Vagina (tissue), 2 donors: ENCODE measurements at places on chromosomes 7 and 10.

DNA sequence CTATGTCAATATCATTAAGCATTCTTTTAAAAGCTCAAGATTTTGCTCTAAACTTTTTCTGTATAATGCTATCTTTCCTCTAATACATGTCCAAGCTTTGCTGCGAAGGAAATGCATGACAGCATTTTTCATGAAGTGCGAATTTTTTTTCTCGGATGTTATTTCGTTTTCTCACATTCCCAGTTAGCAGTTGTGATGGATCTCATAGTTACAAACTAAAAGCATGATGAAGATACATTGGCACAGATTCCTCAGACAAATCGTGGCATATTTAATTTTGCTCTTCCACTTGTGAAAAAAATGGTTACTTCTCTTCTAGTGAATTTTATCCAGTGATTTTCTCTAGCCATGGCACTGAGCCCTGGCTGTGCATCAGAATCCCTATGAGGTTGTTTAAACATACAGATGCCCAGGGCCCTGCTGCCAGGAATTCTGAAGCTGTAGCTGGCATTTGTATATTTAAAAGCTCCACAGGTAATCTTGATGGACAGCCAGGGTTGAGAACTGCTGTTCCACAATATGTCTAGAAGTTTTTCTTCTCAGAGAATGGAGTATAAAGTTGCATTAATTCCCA lies 299.8 kb upstream of the NEBL start:
- no peak for DNase-seq
- no peaks in the 10 kb centered on the region for H3K27me3 ChIP-seq
- no peak overlapping the region for H3K27ac ChIP-seq
- H3K4me1 ChIP-seq: no peaks in the 10 kb centered on the region
- H3K36me3 ChIP-seq: no peaks in the 10 kb centered on the region

GRCh38 chr10:81905161-81905560 lies 30.2 kb downstream of the NRG3 start:
- no peak overlapping the region for H3K27ac ChIP-seq
- no peaks in the 10 kb centered on the region for H3K27me3 ChIP-seq
- DNase-seq: no peak
- no peaks in the 10 kb centered on the region for H3K36me3 ChIP-seq
- H3K4me1 ChIP-seq: no peaks in the 10 kb centered on the region

DNA sequence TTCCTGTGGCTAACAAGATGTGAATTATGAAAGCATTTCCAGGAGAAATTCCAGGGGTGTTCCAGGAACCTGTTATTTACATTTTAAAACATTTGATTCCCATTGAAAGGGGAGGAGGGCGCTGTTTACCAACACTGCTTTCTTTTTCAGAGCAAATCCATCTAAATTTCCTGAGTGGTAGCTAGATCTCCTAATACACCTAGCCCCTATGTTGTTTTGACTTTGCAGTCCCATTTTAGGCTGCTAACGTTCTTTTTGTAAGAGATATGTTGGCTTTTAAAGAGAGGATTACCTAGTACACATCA lies 130.8 kb downstream of the TCF7L2 start:
- no peaks in the 10 kb centered on the region for H3K36me3 ChIP-seq
- no peak for DNase-seq
- no peak overlapping the region for H3K4me3 ChIP-seq
- H3K27me3 ChIP-seq: no peaks in the 10 kb centered on the region

DNA sequence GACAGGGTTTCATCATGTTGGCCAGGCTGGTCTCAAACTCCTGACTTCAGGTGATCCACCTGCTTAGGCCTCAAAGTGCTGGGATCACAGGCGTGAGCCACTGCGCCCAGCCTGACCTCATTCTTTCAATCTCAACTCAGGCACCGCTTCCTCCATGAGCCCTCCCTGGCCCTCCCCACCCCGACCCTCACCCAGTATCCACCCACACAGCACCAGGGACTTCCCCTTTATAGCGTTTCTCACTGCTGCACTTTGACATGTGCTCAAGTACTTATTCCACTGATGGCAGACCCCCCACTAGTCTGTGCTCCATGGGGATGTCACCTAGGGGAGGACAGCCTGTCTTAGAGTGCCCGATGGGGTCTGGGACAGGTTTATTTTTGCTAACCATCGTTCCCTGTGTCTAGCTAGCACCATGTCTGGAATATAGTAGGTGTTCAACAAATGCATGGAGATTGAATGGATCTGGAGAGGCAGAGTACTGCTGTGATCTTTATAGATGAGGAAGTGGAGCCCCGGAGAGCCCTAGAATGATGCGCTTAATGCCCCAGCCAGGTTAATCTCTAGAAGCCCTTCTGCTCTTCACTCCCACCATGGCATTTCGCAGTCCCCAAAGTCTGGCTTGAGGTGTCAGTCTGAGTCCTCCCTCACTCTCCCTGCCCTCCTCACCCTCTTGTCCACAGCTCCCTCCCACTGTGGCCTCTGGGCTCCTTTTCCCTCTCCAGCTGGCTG lies 258.8 kb downstream of the RPS24 start:
- no peaks in the 10 kb centered on the region for H3K36me3 ChIP-seq
- no peak overlapping the region for H3K27ac ChIP-seq
- H3K4me3 ChIP-seq: no peak overlapping the region

DNA sequence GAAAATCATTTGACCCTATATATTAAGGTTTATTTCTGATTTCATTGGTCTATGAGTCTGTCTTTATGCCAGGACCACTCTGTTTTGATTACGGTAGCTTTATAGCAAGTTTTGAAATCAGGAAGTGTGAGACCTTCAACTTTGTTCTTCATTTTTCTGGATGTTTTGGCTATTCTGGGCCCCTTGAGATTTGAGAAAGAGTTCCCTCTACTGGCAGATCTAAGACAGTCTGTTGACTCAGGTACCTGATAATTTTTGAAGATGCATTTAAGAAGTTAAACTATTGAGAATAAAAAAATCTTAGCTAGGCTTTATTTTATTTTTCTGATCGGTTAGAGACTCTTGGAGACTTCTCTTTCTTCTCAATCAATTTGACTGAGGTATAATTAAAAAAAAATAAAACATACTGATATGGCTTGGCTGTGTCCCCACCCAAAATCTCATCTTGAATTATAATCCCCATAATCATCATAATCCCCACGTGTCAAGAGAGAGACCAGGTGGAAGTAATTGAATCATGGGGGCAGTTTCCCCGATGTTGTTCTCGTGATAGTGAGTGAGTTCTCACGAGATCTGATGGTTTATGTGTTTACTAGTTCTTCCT lies 209.2 kb downstream of the SNX10 start:
- no peaks in the 10 kb centered on the region for H3K27me3 ChIP-seq
- H3K36me3 ChIP-seq: no peaks in the 10 kb centered on the region
- DNase-seq: no peak
- no peaks in the 10 kb centered on the region for H3K4me1 ChIP-seq
- H3K27ac ChIP-seq: no peak overlapping the region
- H3K4me3 ChIP-seq: no peak overlapping the region

- H3K4me3 ChIP-seq: no peak overlapping the region
- H3K36me3 ChIP-seq: peaks cover 23% of the 10 kb centered on the region
- H3K27ac ChIP-seq: peak overlapping the region; percentile 18
- no peaks in the 10 kb centered on the region for H3K27me3 ChIP-seq
Measured at GRCh38 chr10:102492983-102493382, 9.5 kb downstream of the ACTR1A start.

DNA sequence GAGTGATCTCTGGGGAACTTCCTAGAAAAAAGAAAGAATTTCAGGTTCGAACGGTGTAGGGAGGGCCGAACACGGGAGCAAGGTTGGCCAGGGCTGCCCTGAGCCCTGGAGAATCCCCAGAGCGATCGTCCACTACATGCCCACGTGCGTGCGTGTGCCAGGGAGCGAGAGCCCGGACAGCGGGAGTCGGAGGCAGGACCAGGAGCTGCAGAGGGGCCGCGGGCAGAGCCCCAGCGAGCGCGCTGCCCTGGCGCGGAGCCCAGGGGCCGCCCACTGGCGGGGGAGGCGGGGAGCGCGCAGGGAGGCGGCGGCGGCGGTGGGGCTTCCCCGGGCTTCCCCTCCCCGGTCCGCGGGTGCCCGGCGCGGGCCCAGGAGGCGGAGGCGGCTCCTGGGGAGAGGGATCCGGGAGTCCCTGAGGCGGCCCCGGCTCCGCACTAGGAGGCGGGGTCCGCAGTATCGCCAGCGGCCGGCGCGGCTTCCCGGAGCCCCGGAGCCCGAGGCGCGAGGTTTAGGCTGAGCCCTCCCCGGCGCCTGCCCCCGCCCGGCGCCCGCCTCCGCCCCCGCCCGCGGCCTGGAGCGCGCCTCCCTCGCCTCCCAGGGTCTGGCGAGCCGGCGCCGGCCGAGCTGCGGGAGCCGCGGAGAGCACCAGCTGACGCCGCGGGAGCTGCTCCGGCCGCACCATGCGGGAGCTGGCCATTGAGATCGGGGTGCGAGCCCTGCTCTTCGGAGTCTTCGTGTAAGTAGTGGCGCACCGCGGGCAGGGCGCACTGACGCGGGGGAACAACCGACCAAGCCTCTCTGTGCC lies at the start of gene PLPP4:
PLPP4 (plus strand) TSS at position 602 of the 805 bp plus-strand sequence; CDS start at position 681, 79 bp downstream.
- DNase-seq: peak; percentile 79
- peaks cover 19% of the 10 kb centered on the region for H3K4me1 ChIP-seq
- H3K27ac ChIP-seq: no peak within 1 kb of the TSS
- H3K27me3 ChIP-seq: no peaks in the 10 kb centered on the region

GRCh38 chr7:156783864-156784263 lies 109.1 kb downstream of the LMBR1 start:
- no peaks in the 10 kb centered on the region for H3K4me1 ChIP-seq
- no peak overlapping the region for H3K27ac ChIP-seq
- no peak overlapping the region for H3K4me3 ChIP-seq
- no peak for DNase-seq

DNA sequence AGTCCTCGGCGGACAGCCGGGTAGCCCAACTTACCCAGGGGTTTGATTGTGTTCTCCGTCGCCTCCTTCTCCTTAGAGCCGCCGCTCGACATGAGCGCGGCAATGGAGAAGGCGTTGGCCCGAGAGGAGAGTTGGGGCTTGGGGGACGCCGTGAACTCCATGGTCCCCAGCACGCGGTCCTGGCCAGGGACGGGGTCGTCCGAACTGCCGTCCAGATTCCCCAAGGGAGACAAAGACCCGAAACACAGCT lies 515 bp downstream of the TBX20 start:
- H3K27ac ChIP-seq: no peak overlapping the region
- peaks cover 36% of the 10 kb centered on the region for H3K27me3 ChIP-seq
- no peak for DNase-seq
- H3K4me3 ChIP-seq: no peak overlapping the region

GRCh38 chr10:117920956-117921355 lies 125.8 kb downstream of the RAB11FIP2 start:
- no peaks in the 10 kb centered on the region for H3K27me3 ChIP-seq
- DNase-seq: peak; percentile 64
- no peak overlapping the region for H3K27ac ChIP-seq
- no peak overlapping the region for H3K4me3 ChIP-seq
- H3K4me1 ChIP-seq: no peaks in the 10 kb centered on the region

GRCh38 chr7:138750901-138751464 lies 46.8 kb upstream of the TMEM213 start:
- no peak for DNase-seq
- H3K27me3 ChIP-seq: no peaks in the 10 kb centered on the region
- H3K4me1 ChIP-seq: no peaks in the 10 kb centered on the region
- no peak overlapping the region for H3K4me3 ChIP-seq
- H3K27ac ChIP-seq: no peak overlapping the region

DNA sequence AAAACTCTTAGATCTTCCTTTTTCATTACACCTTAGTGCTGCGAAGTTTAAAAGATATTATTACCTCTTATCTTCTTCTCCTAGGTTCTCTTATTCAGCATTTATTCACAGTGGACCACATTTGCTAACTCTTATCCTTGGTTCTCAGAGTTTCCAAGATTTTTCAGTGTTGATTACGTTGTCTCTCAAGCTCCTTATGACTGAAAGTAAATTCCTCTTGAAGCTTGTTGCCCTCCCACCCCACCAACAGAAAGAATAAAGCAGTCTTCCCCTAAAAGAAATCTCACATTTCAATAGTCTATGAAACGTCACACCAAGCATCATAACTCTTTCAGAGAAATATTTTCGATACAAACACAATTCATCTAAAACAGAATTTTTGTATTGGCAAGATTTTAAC lies 362.5 kb downstream of the MAGI2 start:
- H3K27ac ChIP-seq: no peak overlapping the region
- no peak overlapping the region for H3K4me3 ChIP-seq
- H3K4me1 ChIP-seq: no peaks in the 10 kb centered on the region
- no peaks in the 10 kb centered on the region for H3K27me3 ChIP-seq

DNA sequence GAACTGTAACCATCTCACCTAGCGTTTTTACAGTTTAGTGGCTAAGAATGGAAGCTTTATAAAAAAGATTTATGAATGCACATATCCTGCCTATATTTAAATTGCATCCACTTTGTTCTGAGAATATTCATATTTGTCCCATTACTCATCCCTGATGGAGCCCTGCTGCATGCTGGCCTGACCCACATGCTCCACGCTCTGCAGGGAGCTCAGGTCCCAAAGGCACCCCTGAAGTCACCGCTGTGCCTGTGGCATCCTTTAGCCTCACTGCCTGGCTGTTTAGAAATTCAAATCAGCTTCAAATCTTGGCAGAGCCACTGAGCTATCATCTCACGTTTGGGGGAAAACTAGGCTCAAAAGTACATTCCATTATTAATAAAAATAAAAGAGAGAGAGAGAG lies 24.4 kb downstream of the C10orf90 start:
- H3K4me1 ChIP-seq: no peaks in the 10 kb centered on the region
- no peak overlapping the region for H3K27ac ChIP-seq
- H3K4me3 ChIP-seq: no peak overlapping the region
- no peaks in the 10 kb centered on the region for H3K27me3 ChIP-seq
- no peak for DNase-seq
- no peaks in the 10 kb centered on the region for H3K36me3 ChIP-seq

- no peaks in the 10 kb centered on the region for H3K27me3 ChIP-seq
- no peak for DNase-seq
- no peak overlapping the region for H3K4me3 ChIP-seq
- no peaks in the 10 kb centered on the region for H3K36me3 ChIP-seq
- no peak overlapping the region for H3K27ac ChIP-seq
- peaks cover 12% of the 10 kb centered on the region for H3K4me1 ChIP-seq
Measured at GRCh38 chr10:8235253-8236027, 181.0 kb downstream of the GATA3 start.
